ENCODE measurements at places on chromosomes 7 and 10.

GRCh38 chr10:107031931-107032699, 132.4 kb downstream of the SORCS1 start:
- no peak for DNase-seq

GRCh38 chr10:92407305-92408016, 116.5 kb downstream of the MARCHF5 start:
- no peak for DNase-seq

- DNase-seq, result no peak
Observed at GRCh38 chr10:34808801-34809745, 6.0 kb downstream of the PARD3 start.

GRCh38 chr7:85004402-85004801, 182.5 kb downstream of the SEMA3D start:
- no peak for DNase-seq

DNA sequence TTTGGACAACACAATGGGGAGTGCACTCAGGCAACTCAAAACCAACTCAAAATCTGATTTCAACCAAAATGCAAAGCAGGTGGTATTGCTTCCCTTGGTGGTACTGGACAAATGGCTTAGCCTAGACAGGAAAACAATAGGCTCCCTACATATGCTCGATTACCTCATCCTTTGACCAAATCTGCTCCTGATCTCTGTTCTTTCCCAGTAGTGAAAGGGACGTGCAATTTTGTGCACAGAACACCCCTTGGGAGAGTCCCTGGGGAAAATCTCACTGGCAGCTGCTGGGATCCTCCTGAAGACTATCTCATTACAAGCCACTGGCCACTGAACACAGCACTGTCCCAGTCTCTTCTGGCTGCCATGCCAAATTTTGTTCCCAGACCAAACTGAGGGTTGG, 149.2 kb upstream of the VSTM2A start:
- no peak for DNase-seq

DNA sequence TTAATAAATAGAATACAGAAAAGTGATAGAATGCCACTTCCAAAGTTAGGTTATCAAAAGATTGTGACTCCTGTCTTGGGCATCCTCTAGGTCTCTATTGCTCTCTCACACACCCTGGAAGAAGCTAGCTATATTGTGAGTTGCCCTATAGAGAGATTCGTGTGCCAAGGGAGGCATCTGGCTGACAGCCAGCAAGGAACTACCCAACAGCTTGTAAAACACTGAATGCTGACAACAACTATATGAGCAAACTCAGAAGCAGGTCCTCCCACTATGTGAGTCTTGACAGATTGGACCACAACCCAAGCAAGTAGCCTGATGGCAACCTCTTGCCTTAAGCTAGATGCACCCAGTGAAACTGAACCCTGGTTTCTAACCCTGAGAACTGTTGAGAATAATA, 55.7 kb upstream of the CDK14 start:
- DNase-seq, result no peak

DNA sequence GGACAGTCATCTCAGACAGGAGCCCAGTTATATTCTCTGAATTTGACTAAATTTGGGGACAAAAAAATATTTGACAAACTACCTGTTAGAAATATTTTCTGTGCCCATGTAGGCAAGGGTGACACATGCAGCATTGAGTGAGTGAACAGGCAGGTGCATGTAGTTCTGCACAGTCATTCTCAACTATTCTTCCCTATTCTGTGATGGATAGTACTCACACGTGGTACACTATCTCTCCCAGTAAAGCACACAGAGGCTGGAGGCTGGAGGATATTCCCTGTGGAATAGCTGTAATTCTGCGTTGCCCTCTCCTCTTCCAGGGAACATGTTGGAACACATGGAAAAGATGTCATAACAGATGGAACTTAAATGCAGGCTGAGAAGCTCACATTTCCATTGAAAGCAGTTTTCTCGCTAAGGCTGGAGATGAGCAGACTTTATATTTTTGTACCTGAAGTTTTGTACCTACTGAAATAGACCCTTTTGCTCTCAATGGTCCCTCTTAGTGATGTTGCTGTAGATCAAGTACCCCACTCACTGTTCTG, 75.0 kb downstream of the GPR141 start:
- DNase-seq, result no peak

DNA sequence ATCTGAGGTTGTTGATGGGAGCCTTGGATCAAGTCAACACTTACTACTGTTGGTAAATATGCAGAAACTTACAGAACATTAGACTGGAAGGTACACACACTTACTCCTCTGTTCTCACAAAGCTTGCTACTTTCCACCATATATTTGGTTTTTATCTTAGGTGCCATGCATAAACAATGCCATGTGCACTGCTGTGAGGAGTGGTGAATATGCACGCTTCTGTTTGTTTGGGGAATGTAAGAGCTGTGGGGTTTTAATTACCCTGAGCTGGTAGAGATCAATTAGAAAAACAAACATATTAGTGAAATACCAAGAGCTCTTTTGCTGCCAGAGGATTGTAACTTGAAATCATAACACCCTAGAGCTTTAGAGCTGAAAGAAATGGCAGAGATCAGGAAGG, 79.8 kb upstream of the ARID5B start:
- no peak for DNase-seq

DNA sequence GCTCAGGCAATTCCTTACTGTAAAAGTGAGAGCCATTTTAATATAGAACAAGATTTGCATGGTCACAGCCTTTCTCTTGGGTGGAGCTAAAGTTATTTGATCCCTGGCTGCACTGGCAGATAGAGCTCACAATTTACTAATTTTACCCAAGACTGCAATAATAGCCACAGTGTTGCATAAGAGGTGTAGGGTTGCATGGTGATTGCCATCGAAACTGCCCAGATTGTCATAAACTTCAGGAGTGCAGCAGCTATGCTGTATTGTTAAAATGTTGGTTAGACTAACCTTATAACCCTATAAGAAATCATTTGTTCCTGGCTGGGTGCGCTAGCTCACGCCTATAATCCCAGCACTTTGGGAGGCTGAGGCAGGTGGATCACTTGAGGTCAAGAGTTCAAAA, 50.0 kb downstream of the VCL start:
- no peak for DNase-seq

DNA sequence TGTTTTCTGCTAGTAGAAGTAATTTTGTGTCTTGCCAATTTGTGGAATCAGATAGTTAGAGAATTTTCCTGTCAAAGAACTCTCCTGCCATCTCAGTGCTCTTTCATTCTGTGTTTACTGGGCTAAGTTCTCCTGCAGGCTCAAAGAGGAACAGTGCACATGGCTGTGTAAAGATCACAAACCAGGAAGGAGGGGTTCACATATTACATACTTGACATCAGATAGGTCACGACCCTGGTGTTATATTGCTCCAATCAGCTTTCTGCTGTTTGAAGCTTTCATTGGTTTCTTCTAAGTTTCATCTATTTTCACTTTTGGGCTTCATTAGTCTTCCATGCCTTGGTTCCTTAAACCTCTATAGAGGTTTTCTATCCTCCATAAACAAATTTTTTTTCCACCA, 13.5 kb upstream of the ELMO1 start:
- DNase-seq, result no peak

- peak; percentile 61 for DNase-seq
Observed at GRCh38 chr7:114825423-114825951, 96.4 kb upstream of the MDFIC start.

GRCh38 chr7:22082886-22083703, 137.4 kb upstream of the CDCA7L start:
- peak; percentile 84 for DNase-seq

GRCh38 chr10:32237644-32238345, 109.2 kb downstream of the EPC1 start:
- DNase-seq, result no peak

DNA sequence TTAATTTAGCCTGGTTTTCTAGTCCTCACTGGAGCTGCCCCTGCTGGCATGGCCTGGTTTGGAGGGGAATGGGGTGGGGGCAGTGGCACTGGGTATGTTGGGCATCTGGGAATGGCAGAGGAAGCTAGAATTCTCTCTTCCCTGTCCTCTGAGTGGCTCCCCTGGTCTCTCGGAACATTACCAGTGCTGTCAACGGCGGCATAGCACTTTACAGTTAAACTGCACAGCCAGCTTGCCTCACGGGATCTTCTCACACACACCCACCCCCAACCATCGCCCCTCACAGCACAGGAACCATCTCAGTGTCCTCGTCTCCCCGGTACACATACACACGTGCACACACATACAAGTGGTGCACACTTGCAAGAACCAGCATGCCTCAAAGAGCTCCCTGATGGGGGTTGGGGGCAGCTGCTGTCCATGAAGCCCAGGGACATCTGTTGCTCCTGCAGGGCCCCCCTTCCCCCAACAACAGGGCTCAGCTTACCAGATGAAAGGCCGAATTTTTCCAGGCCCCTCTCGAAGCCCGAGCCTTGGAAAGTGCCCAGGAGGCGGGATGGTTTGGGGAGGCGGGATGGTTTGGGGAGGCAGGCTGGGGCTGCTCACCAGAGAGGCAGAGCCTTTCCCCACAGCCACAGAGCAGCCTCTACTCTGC, 41.0 kb downstream of the TSPAN15 start:
- DNase-seq, result no peak

DNA sequence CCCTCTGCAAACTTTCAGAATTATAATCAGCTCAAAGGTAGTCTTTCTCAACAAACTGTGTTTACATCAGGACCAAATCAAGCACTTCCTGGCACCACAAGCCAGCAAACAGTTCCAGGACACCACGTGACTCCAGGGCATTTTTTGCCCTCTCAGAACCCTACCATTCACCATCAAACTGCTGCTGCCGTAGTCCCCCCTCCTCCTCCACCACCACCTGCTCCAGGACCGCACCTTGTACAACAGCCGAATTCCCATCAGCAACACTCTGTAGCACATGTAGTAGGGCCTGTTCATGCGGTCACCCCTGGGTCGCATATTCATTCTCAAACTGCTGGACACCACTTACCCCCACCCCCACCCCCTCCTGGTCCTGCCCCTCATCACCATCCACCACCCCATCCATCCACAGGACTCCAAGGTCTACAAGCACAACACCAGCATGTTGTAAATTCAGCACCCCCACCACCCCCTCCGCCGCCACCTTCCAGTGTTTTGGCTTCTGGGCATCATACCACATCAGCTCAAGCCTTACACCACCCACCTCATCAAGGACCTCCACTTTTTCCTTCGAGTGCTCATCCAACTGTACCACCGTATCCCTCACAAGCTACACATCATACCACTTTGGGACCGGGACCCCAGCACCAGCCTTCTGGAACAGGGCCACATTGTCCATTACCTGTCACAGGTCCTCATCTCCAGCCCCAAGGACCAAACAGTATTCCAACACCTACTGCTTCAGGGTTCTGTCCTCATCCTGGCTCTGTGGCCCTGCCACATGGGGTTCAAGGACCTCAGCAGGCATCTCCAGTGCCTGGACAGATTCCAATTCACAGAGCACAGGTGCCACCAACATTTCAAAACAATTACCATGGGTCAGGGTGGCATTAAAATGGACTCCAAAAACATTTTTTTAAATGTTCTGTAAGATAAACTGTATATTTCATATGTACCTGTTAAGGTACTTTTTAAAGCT, 98.7 kb downstream of the KMT2E start:
- no peak for DNase-seq

GRCh38 chr10:128912568-128913311, 554.3 kb upstream of the MGMT start:
- DNase-seq, result no peak

- DNase-seq, result no peak
Observed at GRCh38 chr7:150431839-150432658, 18.4 kb upstream of the GIMAP8 start.

- DNase-seq, result no peak
Observed at GRCh38 chr10:126634347-126634746, 36.1 kb downstream of the C10orf90 start.

DNA sequence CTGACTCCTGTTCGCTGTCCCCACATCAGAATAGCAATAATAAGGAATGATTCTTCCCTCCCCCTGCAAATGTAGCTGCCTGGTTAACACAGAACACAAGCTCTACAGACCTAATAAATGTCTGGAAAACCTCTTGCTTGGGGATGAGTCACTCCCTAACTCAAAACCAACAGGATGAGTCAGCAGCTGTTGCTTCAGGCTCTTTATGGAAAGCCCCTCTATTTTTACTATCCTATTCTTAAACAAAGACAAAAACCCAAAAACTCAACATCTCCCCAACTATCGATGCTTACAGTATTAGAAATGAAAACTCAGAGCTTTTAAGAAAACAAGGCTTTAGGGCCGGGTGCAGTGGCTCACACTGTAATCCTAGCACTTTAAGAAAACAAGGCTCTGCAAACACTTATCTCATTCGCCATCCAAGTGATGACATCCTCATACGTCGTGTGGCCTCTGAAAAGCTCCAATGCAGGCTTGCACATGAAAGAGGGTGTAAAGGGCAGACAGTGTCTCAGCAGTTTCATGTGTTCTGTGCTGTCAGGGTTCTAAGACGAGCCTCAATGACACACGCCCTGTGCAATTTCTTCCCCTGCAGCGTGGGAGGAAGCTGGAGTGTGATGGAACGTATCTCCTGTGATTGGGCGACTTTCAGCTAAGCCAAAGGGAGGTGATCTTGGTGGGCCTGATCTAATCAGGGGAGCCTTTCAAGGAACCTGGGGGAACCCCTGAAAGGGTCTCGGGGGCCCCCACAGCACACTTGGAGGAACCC, 70.1 kb downstream of the AMZ1 start:
- peak; percentile 93 for DNase-seq

DNA sequence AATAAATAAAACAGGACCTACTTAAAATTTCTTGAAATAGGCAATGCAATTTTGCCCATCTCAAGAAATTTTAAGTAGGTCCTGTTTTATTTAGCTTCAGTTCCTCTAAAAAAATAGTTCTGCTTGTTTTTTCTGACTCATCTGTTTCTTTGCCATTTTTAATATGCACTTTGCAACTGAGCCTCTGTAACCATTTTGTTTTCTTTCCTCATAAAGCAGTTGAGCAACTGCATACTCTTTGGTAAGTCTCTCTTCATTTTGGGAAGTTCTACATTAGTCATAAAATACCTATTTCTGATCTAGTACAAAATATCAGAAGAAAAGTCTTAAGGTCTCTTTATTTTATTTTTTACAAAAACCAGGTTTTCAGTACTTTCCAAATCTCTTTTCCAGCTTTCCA, 18.0 kb downstream of the TAS2R40 start:
- no peak for DNase-seq

DNA sequence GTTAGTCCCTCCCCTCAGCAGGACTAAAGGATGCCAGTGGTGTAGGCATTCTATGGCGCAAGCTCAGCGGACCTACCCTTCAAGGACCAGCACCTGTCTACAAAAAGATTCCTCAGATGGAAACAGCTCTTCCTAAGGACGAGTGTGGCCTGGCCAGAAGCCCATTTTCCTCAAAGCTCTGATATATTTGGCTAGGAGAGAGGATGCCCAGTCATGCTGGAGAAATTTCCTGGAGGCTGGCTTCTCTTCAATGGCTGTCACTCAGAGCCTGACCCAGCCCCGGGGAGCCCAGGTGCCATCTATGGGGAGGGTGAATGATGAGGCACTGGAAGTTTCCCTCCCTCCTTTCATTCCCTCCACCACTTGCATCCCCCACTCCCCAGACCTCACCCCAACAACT, 111.5 kb downstream of the PLXNA4 start:
- DNase-seq, result no peak
